ENCODE measurements at places on chromosomes 5 and 9. TPM values are rescaled to one million over a fixed set of nuclear protein-coding genes. Genes with fewer than 3 reads are reported as not detected.

Gene PIP5KL1
- not detected for total RNA-seq

DNA sequence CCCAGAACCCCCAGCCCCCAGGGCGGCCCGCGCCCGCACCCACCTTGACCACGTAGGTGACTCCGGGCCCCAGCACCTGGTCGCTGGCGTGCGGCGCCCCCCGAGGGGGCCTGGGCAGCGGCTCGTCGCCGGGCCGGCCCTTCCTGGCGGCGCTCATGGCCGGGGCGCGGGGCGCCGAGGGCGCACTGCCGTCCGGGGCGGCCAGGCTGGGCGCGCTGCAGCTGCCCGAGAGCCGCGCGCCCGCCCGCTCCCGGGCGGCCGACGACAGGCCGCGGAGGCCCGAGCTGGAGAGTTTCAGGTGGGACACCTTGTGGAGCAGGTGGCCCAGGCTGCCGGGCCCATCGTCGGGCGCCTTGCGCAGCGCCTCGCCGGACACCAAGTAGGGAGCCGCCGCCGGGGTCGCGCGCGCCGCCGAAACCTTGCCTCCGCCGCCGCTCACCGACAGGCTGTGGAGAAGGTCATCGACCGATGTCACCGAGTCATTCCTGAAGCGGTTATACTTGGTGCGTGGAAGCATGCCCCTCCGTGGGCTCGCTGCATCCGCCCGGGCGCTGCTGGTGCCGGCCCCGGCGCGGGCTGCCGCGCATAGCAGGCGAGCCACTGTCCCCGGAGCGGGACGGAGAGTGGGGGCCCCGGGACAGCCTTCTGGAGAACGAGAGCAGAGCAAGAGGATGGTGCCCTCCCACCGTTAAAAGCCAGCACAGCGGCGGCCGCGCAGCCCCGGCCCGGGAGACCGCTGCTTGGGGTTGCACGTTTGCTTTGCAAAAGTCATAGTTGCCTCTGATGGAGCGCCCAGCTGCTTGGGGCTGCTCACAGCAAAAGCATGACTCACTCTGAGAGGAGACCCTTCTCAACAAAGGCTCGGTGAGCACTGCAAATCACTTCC lies at the start of gene SHC3:
Gene SHC3 (minus strand): TSS at position 875 of the 886 bp plus-strand sequence. CDS start 358 bp downstream, at position 517.
- DNase-seq, result no peak

Gene GRIN3A
- total RNA-seq, result not detected

DNA sequence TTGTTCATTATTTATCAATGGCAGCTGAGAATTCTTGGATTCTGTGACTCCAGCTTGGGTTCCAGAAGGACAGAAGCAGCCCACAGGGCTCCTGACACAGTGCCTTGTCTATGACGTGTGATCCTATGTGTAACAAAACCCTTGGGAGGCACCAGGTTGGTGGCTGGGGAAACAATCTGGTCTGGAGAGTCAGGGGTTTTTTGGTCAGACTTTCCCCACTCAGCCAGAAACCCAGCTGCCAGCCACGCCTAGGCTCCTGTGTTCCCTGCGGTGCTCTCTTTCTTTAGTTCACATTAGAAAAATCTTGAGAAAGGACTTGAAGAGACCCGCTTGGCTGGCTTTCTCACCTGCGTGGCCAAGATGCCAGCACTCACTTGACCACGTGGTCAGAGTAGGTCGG lies 15.5 kb upstream of the ZBED3 start:
- no peak for DNase-seq

DNA sequence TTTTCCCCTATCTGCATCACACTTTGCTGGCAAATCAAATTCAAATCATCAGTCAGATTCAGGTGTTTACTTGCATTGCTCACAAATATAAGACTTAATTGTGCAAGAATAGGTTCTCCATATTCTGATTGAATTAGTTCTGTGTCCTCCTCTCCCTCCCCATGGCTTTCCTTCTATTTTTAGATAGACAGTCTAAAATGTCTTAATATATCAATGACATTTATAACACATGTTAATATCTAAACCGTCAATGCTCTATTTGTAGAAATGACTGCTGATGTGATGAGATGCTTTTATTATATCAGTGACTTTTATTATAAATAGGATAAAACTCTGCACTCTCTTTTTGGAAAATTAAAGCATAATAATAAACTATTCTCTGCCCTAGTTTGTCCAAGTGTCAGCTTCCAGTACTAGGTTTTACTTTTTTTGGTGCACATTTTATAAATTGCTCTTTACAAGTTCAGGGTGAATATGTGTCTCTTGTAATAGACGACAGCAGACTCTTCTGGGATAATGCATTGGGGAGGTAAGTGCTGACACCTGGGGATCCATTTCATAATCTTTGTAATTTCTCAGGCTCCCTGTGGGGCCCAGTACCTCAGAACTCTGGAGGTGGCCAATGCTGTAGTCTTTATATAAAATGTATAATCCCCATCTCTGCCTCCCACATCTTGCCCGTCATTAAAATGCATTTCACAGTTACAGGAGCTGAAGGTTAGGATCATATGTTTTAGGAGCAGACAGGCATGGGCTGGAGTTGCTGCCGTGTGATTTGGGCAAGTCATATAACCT lies 321.5 kb downstream of the BRINP1 start:
- no peak for DNase-seq

- no peak for DNase-seq
Measured at GRCh38 chr9:106864373-106865143, 1.6 kb downstream of the ZNF462 start.

Gene F12
- 2.3 TPM for total RNA-seq

DNA sequence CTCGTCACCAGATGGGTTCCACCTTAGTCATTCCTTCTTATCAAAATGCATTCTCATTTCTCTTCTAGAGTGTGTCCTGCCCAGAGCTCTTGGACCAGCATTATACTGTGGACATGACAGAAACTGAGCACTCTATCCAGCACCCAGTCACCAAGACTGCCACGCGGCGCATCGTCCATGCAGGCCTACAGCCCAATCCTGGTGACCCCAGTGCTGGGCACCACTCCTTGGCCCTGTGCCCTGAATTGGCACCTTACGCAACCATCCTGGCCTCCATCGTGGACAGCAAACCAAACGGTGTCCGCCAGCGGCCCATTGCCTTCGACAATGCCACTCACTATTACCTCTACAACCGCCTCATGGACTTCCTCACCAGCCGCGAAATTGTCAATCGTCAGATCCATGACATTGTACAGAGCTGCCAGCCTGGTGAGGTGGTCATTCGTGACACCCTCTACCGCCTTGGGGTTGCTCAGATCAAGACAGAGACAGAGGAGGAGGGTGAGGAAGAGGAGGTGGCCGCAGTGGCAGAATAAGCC lies 34.6 kb downstream of the CSF1R start:
- no peak for DNase-seq

Gene C5orf47
- not detected for total RNA-seq

GRCh38 chr9:131347376-131348020 lies 46.4 kb upstream of the PRRC2B start:
- DNase-seq, result no peak

Gene CARD9
- 1.7 TPM for total RNA-seq

GRCh38 chr9:20082831-20083230 lies 294.0 kb upstream of the SLC24A2 start:
- DNase-seq, result no peak

- DNase-seq, result peak; percentile 57
Measured at GRCh38 chr5:150490754-150491153, 17.2 kb upstream of the NDST1 start.

Gene C1QTNF2
- 1.2 TPM for total RNA-seq

GRCh38 chr5:171462928-171463861 lies 43.7 kb downstream of the FGF18 start:
- DNase-seq, result no peak

Gene CAVIN4
- 0.82 TPM for total RNA-seq

DNA sequence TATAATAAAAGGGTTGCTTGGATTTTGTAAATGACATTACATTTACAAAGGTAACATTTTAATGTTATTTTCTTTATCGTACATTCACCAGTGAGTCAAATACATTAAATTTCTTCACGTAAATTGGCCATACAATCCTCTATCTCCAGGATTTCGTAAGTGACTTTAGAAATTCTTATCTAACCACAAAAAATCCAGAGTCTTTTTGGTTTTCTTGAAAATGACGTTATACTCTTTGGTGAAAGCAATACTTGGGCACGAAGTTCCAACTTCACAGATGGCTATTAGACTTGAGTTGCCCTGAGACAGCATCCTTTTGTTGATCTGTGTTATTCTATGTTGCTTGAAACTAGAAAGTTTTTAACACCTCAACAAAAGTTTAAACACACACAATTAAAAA lies 87.4 kb upstream of the CDH10 start:
- no peak for DNase-seq

- no peak for DNase-seq
Measured at GRCh38 chr5:97181856-97182545, 1.0 kb downstream of the RIOK2 start.

- DNase-seq, result peak; percentile 47
Measured at GRCh38 chr9:70553707-70554673, 139.5 kb upstream of the KLF9 start.

DNA sequence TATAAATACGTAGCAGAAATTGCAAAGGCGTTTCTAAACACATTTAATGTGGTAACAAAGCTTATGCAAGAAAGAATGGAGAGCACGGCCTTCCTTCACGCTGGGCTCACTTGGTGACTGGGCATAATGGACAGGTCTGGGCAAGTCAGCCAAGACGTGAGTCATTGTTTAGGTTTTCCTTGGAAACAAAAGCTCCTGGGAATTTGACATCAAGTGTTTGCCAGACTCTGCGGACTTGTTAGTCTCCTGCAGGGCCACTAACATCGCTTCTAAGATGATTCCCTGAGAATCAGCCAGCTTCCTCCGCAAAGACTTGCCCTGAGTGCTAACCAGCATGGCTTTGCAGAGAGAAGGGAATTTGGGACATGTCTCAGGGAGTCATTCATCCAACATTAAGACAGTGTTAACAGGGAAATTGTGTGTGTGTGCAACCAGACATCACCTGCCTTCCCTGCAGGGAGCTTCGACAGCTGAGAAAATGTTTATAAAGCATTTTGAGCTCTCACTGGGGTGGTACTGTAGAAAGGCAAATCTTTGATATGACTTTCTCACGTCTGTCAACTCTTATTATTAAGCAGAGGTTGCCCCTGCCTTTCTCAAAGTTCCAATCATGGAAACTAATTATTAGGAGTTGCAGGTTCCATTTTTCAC lies 182.5 kb downstream of the NTRK2 start:
- peak; percentile 87 for DNase-seq

DNA sequence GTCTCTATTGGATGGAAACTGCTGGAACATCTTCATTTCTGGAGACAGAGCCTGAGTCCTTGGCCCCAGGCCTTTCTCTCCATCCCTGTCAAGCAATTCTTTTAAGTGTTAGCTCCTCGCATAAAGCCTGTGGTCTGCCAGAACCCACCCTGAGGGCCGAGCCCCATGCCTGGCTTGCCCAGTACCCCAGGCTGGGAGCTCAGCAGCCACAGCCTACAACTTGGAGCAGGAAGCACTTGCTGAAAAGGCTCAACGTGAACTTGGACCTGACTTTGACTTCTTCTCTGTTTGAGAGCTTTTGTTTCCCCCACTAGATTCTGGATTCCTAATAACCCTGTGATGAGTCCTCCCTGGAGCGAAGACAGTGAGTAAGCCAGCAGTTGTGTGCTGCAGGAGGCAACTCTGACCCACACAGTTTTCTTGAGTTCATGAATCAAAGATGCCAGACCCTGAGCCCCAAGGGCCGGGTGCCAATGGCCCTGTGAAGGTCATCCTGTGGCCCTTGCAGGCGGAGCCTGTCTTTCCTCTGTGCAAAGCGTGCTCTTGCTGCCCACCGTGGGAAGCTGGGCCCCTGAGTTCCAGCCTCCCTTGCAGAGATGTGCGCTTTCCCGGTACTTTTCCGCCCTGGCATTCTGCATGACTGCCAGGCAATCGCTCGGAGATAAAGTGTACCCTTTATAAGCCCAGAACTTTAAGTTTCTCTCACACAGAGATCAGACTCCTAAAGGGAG lies 64.3 kb upstream of the RUFY1 start:
- no peak for DNase-seq
